ENCODE measurements at places on chromosomes 2 and 18.

- no peak for DNase-seq
These were observed 27.5 kb downstream of the ZNF516 start for GRCh38 chr18:76467371-76468190.

- DNase-seq, result no peak
These were observed 513.0 kb downstream of the GALR1 start for GRCh38 chr18:77762642-77763041.

DNA sequence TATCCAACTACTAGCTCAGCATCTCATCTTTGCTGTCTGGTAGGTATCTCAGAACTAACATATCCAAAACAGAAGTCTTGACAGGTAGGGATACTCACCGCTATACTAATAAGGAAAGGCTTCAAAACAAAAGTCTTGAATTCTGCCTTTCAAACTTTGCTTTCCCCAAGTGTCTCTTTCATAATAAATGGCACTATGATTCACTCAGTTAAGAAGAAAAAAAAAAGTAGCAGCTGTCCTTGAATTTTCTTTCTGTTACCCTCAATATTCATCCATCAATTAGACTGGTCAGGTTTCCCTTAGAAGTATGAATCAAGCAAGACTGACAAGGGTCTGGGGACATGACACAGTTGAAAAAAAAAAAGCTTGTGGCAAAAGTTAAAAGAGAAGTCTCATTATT, 175.1 kb downstream of the GULP1 start:
- DNase-seq, result no peak

DNA sequence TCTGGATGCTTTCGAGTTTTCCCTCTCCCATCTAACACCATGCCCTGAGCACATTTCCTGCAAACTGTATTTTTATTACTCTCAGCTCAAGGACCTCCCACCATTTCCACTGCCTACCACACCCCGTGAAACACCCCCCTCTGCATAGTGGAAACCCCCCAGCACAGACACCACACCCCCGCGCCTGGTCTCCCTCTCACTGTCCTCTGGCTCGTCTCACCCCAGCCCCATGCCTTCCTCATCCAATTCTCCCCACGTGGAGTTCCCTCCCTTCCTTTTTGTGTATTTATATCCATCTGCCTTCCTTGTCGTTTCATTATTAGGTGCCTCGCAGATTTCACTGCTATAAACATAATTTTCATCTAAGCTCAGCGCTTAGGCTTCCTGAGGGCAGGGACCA, 307.5 kb downstream of the CELF4 start:
- no peak for DNase-seq

GRCh38 chr2:239750929-239751678, 274.0 kb downstream of the NDUFA10 start:
- no peak for DNase-seq

DNA sequence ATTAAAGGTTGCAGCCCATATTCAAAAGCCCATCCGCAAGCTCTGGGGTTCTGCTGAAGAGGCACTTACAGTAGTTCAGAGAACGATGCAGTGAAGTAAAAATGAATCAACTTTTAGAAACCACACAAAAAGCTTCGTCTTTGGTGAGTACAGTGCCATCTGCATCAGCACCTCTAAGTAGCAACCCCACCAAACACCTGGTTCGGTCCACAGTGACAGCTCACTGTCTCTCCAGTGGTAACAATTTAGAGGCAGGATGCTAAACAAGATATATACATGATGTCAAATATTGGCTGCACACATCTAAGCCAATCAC, 275.4 kb upstream of the TCF4 start:
- DNase-seq, result no peak

- DNase-seq, result no peak
These were observed 44.3 kb downstream of the L3MBTL4 start for GRCh38 chr18:6370410-6370809.

GRCh38 chr2:221323513-221323912, 248.6 kb downstream of the EPHA4 start:
- no peak for DNase-seq

DNA sequence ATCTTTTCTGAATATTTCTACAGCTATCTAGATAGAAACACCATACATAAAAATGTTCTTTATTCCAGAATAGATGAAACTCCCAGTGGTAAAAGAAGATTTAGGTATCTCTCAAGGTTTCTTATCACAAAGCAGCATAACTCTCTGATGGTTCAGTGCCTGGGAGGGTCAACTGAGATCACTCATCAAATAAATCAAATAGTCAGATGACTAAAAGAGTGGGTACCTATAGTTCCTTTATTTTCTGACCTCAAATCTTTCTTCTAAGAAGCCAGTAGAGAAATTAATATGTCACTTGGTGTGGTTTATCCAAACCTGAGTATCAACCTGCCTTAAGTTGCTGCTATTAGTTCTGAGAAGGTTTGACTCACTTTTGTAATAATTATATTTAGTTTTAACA, 120.9 kb downstream of the TMEFF2 start:
- no peak for DNase-seq
